Anterior cingulate cortex (tissue), 58 donors: ENCODE measurements at places on chromosomes 3 and 15.

- DNase-seq = no peak
Measured at GRCh38 chr15:52584414-52584813, 15.6 kb upstream of the ARPP19 start.

- DNase-seq = no peak
Measured at GRCh38 chr3:48826451-48826850, 21.2 kb downstream of the PRKAR2A start.

DNA sequence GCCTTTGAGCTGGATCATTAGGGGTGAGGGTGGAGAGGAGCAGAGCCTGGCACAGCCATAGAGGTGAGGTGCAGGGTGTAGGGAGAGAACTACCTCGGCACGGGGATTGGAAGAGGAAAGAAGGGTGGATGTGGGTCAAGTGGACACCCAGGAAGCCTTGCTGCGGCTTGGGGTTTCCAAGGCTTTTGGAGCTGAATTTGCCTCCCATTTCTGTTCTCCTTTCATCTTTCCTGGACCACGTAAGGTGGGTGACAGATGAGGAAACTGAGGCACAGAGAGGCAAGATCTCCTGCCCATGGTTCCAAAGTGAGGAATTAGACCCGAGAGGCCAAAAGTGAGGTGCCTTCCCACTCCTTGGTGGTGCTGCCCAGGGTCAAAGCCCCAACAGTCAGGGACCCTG is 35.4 kb upstream of the SFMBT1 start:
- DNase-seq = no peak

GRCh38 chr15:22869856-22870255 is 31.4 kb downstream of the NIPA2 start:
- DNase-seq = no peak

DNA sequence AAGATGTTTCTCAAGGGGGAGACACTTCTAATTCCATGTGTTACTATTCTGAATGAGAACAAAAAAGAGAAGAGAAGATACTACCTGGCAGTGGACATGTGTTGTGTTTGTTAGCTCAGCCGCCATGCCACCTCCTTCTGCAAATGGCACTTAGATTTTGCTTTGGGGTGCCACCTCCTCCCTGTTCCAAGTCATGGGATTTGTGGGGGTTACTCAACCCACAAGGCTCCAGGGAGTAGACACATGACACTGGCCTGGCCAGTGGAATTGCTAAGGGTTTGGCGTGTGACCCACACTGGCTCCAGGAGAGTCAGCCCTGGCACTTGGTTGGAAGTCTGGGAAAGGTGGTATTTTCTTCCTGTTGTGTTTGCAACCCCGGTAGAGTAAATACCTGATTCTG is 129.1 kb downstream of the ZNF621 start:
- DNase-seq = no peak

DNA sequence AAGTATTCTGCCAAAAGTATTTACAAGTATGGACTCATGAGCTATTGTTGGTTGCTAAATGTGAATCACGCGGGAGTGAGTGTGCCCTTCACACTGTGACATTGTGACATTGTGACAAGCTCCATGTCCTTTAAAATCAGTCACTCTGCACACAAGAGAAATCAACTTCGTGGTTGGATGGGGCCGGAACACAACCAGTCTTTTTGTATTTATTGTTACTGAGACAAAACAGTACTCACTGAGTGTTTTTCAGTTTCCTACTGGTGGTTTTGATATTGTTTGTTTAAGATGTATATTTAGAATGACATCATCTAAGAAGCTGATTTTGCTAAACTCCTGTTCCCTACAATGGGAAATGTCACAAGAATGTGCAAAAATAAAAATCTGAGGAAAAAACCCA is 30.3 kb downstream of the SYNM start:
- no peak for DNase-seq

GRCh38 chr3:114958930-114959329 is 188.2 kb downstream of the ZBTB20 start:
- DNase-seq = no peak

DNA sequence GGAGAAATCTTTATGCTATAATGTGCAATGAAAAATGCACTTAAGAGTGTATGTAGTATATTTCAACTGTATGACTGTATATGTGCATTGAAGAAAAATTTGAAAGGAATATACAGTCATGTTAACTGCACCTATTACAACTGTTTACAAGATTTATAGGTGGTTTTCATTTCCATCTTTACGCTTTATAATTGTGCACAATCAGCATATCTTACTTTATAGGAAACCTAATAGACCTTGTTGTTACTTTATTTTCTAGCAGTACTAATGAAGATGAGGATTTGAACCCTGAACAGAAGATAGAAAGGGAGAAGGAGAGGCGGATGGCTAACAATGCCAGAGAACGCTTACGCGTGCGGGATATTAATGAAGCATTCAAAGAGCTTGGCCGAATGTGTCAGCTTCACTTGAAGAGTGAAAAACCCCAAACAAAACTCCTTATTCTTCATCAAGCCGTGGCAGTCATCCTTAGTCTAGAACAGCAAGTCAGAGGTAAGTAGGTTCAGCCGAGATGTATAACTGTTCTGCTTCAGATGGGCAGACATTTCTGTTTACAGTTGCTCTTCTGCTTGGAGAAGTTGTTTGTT is 103.4 kb upstream of the CGNL1 start:
- DNase-seq = no peak

GRCh38 chr3:64398476-64398875 is 173.2 kb upstream of the PRICKLE2 start:
- DNase-seq = no peak

DNA sequence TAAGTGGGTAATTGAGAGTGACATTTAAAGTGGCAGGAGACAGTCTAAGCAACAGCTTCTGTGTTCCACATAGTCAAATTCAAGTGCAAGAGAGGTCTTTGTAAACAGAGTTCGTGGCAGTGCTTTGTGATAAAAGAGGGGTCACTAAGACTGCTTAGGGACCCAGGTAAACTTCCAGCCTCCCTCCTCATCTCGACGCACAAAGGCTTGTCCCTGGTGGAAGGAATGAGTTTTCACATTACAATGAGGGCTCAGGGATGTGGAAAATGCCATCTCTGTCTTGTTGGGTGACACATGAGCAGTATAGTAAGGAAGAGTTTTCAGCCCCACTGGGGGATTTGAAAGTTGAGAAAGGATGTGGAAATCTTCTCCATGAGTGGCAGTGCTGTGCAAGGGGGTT is 7.3 kb downstream of the GMNC start:
- DNase-seq = no peak

DNA sequence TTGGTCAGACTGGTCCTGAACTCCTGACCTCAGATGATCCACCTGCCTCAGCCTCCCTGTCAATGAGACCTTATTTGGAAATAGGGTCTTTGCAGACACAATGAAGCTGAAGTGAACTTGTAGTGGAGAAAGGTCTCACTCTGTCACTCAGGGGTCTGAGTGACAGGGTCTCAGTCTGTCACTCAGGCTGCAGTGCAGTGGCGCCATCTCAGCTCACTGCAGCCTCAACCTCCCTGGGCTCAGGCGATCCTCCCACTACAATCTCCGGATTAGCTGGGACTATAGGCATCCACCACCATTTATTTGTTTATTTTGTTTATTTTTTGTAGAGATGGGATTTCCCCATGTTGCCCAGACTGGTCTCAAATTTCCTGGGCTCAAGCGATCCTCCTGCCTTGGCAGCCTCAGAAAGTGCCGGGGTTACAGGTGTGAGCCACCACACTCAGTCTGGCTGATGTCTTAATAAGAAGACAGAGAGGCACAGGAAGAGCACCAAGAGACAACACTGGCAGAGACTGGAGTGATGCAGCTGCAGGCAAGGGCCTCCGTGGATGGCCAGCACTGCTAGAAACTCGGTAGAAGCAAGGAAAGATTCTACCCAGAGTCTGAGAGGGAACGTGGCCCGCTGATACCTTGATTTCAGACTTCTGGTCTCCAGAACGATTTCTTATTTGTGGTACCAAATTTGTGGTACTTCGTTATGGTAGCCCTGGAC is 26.2 kb upstream of the RAF1 start:
- no peak for DNase-seq

DNA sequence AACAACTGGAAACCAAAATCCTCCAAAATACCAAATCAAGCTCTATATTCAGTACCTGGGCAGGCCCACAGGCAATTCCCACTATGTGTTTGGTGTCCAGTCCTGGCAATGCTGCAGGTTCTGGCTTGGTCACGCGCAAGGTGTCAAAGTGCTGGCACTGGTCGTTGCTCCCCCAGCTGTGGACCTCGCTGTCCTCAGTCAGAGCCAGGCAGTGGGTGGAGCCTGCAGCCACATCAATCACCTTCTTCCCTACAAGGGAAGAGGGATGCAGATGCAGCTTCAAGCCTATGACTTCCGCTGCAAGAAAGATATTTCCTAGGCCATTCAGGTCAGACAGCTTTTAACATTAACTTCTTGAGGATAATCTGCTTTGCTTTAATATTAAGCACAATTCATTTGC is 61.3 kb downstream of the HERC2 start:
- no peak for DNase-seq

DNA sequence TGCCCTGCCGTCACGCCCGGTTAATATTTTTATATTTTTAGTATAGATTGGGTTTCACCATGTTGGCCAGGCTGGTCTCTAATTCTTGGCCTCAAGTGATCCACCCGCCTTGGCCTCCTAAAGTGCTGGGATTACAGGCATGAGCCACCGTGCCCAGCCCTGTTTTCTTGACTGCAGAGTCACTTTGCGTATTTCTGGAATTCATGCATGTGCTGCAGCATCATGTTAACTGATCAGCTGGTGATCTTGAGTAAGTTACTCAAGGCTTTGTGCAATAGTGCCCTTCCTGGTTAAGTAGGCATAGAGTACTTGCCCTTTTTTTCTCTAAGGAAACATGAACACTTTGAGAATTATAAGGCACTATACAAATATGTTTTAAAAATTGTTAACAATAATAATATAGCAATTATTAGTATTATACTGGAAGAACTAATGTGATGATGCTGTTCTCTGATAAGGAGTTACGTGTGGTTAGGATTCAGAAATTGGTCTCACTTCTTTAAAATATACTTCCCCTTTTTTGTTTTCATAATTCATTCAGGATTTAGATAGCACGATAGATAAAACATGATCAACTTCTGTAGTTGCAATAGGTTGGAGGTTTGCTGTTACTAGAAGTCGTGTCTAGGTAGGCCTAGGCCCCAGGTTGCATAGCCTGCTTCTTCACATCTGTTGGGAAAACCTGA is 33.6 kb downstream of the GPR171 start:
- no peak for DNase-seq

- DNase-seq = no peak
Measured at GRCh38 chr3:55226696-55227095, 260.4 kb downstream of the WNT5A start.

DNA sequence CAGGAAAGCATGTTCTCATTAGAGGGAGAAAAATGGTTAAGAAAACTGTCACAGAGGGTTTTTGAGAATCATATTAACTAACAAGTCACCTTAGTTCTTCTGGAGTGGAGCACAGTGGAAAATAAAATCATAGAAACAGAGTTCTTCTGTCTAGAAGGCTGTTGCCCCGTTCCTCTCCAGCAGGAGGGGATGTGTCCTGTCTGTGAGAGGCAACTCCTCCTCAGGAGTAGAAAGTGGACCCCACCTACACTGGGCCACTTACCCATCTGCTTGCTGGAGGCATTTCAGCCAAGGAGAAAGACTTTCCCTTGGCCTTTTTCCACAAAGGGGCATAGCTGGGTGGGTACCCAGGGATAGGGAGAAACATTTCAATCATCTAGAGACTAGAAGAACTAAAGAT is 106.6 kb downstream of the SSR3 start:
- no peak for DNase-seq

DNA sequence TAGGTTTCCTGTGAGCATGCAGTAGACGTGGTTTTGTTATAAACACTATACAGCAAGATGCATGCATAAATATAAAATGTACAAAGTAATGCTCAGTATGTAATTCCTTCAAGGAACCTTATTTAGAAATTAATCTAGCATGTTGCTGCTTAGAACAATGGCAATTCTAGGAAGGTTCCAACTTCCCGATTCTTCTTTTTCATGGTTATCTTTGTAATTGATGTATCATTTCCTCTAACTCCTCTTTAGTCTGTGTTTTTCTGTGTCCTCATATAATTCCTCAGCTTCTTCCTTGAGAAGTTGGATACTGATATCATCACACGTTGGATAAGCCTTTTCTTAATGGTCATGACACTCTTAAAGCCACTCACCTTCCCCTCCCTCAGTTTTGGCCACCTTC is 3.5 kb downstream of the TSEN2 start:
- DNase-seq = no peak

DNA sequence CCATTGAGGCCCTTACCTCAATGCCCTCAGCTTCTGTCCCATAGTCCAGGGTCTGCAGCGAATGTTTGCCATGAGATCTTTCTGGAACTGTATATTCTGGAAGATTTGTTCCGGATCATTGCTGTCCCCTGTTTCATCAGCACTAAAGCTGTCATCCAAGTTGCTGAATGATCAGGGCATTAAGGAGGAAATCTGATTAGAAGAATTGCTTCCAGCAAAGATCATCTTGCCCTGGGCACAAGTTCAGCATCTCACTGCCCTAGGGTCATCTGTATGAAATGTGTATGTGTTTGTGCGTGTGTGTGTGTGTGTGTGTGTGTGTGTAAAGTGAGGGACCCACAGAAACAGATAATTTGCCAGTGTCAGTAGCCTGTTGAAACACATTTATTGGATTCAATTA is 1.4 kb downstream of the TMC3 start:
- DNase-seq = no peak

DNA sequence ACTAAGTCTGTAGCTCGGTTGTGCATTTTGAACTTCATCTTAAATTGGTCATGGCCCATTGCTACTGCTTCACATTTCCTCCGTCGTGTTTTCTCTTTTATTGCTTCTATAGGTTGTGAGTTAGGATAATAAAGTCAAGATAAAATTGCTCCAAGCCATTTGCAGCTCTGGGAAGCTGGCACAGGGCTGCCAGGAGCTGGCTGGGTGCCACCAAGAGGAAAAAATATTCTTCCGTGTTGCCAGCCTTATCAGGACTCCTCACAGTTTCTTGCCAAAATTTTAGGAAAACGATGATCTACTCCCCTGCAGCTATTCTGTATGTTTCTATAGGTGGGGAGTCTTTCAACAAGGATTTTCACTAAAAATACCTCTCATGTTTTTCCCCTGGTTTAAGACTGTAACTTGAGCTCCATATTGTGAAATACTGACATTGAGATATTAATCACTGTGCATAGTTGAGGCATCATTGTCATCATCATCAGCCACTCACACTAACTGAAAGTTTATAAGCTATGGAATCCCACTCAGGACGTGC is 55.4 kb upstream of the PIAS1 start:
- DNase-seq = no peak

DNA sequence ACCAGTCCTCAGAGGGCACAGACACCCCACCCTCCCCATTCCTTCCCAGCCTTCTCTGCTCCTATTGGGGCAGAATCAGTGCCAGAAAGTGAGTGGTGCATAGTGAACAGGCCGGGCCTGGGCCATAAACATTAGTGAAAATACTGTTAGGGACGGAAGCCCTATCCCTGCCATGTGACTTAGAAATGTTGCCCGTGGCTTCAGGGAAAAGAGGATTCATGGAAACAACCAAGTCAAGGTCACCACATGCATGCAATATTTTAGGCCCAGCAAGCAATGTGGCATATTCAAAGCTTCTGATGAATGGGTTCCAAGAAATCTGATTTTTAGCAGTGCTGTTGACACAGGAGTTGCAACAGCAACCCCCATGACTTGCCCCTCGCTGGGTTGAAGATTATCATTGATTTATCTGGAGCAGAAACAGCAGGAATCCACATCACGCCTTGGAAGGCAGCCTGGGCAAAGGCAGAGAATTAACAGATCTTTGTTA is 52.3 kb downstream of the CCNL1 start:
- no peak for DNase-seq
